Activated naive CD4-positive, alpha-beta T cell treated with Interleukin-2 at 50 U/mL for 16 hours (primary cell): ENCODE measurements at places on chromosomes 6 and 20.

DNA sequence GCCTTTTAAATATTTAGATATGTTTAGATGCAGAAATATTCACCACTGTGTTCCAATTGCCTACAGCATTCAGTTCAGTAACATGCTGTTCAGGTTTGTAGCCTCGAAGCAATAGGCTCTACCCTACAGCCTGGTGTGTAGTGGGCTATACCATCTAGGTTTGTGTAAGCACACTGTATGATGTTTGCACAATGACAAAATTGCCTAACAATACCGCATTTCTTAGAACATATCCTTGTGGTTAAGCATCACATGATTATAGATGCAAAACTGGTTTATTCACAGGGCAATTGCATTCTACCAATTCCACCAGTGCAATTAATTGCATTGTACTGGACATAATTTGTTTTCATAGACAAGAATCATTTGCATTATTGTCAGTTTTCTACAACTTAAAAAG is 7.9 kb upstream of the SLC22A16 start:
- no peak for DNase-seq

DNA sequence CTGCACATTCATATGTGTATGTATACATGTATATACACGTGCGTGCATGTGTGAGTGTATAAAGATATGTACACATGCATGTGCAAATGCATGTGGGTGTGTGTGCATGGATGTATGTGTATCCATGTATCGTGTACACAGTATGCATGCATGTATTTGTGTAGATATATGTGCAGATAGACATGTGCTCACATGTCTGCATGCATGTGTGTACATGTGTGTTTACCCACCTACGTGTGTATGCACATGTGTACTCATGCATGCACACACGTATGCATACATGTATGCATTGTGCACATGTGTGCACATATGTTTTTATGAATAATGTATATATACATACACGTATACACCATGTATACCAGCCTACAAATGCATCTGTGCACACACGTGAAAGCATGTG is 80.3 kb upstream of the ZNF322 start:
- DNase-seq = no peak

GRCh38 chr20:21397341-21398108 is at the start of gene NKX2-4:
Gene NKX2-4 (minus strand): TSS chr20:21397526. CDS start chr20:21397399, 127 bp downstream.
- DNase-seq = no peak

- DNase-seq = no peak
Observed at GRCh38 chr6:12297363-12298016, 7.3 kb downstream of the EDN1 start.

DNA sequence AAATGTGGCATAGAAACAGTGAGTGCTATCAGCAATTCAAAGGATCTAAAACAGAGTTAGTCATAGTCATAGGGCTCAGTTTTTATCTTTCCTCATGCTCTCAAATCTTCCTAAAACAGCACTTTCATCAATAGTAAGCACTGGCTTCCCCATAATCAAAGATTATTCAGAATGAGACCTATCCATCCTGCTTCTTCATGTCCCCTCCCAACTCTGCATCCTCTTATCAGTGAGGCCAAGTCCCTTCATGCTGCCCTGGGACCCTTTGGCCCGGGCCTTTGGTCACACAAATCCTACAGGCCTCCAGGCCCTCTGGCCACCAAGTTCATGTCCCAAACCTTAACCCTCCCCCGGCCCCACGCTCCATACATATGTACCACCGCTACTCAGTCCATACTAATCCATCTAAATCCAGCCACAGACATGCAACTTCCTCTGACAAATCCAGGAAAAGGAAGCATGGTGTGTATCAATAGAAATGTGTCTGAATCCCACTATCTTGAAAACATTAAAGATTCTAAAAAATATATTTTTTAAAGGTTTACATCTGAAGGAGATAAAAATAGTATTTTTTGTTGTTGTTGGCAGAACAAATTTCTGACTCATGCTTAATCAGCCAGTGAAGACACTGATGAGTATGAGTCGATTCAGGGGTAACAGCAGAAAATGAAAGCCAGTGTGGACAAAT is 143.5 kb downstream of the PDE7B start:
- no peak for DNase-seq

- DNase-seq = no peak
Observed at GRCh38 chr6:133359256-133359655, 118.1 kb downstream of the EYA4 start.

DNA sequence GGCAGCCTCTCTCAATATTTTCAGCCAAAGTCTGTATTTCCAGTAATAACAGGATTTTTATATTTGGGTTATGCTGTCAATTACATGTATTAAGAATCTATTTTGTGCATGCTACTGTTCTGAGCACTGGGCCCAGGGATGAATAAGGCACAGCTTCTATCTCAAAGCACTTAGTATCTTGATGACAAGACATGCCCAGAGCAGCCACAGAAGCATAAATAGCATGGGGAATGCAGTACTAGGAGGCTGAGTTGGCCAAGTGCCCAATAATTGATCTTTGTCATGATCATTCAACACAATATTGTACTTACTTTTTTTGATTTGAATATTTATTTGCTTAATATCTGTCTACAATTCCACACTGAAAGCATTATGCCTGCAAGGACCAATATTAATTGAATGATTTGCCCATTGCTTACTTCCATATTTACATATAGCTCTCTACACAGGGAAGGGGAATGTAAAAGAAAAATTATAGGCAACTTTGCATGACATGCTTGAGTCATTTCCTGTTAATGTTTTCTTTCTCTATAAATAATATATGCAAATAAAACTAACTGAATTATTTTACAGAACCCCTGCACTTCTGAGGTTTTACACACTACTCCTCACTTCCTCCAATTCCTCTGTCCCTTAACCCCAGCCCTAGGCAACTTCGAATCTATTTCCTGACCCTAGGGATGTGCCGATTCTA is 298.9 kb upstream of the BMP2 start:
- no peak for DNase-seq
